ENCODE measurements at places on chromosomes 13 and 19.

GRCh38 chr19:50189331-50189730, 14.1 kb upstream of the MYH14 start:
- DNase-seq = no peak

DNA sequence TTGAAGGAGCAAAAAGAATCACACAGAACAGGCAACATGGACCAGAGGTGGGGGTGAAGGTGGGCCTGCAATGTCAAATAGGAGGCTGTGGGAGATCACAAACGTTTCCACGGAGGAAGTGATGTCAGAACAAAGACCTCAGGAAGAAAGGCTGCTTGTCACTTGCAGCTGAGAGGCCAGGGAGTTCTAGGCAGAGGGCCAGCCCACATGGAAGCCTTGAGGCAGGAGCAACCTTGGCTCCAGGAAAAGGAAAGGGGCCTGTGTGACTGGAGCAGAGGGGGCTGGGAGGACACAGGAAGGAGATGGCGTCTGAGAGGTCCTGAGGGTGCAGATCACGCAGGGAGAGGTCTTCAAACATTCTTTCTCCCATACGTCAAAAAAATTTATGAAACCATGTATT, 16.3 kb downstream of the ZNF160 start:
- DNase-seq = no peak

GRCh38 chr13:106561551-106562170, 6.3 kb downstream of the ARGLU1 start:
- no peak for DNase-seq

- DNase-seq = no peak
Observed at GRCh38 chr19:14056741-14057356, 5.0 kb downstream of the PALM3 start.

GRCh38 chr13:108176685-108177274, 38.6 kb downstream of the LIG4 start:
- DNase-seq = no peak

DNA sequence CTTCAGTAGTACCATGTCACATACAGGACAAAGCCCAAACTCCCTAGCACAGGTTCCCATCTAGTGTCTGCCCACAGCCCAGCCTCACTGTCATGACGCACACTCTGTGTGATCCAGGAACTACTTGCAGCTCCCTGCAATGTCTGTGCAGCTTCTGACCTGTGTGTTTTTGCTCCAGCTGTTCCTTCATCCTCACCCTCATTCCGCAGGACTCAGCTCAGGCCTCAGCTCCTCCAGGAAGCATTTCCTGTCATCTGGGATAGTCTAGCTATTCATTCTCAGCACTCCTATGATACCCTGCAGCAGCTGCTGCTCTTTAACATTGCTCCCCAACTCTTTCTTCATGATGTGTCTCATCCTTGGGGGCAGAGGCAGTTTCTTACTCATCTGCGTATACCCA, 56.1 kb downstream of the ENOX1 start:
- DNase-seq = no peak

DNA sequence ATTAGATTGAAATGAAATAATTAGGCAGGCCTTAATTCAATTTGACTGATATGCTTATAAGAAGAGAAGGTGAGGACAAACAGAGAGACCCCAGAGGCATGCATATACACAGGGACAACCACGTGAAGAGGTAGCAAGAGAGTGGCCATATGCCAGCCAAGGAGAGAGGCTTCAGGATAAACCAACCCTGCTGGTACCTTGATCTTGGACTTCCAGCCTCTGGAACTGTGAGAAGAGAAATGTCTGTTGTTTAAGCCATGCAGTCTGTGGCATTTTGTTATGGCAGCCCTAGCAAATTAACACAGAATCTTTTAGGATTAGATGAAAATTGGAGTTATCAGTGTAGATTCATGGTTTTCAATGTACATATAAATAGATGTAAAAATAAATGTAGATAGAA, 120.1 kb downstream of the KCTD15 start:
- no peak for DNase-seq

DNA sequence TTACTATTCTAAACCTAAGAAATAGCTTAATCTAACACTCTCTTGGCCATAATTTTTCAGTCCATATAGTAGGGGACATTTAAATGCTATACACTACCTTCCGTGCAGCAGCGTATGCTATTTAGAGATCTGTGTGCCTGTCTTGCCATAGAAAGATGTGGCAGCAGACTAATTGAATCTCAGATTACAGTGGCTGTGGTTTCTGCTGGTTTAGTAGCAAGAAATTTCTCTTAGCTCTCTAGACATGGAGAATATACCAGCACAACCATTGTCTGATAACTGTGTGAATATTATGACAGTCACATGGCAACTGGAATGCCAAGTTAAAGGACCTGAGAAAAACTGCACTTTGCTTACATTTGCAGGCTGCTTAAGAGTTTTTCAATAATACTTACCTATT, 672.4 kb upstream of the MIR17HG start:
- DNase-seq = no peak

DNA sequence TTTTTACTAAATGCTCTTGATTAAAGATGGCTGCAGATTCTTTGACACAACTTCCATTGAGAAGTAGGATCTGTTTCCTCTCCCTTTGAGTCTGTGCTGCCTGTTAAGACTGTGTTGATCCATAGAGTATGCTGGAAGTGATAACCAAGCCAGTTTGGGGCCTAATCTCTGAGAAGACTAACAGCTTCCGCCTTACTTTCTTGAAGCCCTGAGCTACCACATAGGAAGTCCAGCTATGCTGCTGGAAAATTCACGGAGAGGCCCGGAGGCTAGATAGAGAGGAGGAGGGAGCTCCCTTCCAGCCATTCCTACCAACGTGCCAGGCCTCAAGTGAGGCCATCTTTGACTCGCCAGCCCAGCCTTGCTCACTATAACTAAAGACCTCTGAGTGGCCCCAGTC, 12.5 kb downstream of the RAP2A start:
- DNase-seq = no peak

- no peak for DNase-seq
Observed at GRCh38 chr13:51805925-51806324, 2.0 kb upstream of the DHRS12 start.

GRCh38 chr19:56139847-56140582, 1.1 kb upstream of the ZNF444 start:
- DNase-seq = no peak

GRCh38 chr13:76556627-76557026, 329.6 kb downstream of the KCTD12 start:
- DNase-seq = no peak

DNA sequence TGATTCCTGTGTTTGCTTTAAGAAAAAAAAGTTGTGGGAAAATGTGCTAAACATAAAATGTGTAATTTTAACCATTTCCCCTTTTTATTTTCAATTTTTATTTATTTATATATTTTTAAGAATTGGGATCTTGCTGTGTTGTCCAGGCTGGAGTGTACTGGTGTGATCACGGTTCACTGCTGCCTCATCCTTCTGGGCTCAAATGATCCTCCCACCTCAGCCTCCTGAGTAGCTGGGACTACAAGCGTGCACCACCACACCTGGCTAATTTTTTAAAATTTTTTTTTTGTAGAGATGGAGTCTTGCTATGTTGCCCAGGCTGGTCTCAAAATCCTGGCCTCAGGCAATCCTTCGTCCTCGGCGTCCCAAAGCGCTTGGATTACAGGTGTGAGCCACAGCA, 19.0 kb downstream of the CACNG6 start:
- no peak for DNase-seq

GRCh38 chr13:23443878-23444277, 10.4 kb upstream of the SACS start:
- DNase-seq = no peak

DNA sequence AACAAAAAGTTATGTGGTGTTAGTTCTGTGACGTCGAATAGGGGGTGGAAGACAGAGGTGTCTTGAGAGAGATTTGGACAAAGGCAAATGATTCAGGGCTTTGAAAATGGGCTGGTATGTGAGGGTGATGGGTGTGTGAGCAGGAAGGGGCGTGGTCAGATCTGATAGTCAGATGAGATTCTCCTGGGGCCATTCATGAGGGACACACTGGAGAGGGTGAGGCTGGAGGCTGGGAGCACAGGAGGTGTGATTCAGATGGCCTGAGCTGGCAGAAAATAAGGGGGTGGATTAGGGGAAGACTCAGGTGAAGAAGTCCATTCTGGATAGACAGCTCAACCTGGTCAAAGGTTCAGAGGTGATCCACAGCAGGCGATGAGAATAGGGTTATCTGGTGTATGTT, 28.0 kb downstream of the CYP4F22 start:
- no peak for DNase-seq

- DNase-seq = peak; percentile 14
Observed at GRCh38 chr19:32396046-32396652, 9.4 kb upstream of the DPY19L3 start.

DNA sequence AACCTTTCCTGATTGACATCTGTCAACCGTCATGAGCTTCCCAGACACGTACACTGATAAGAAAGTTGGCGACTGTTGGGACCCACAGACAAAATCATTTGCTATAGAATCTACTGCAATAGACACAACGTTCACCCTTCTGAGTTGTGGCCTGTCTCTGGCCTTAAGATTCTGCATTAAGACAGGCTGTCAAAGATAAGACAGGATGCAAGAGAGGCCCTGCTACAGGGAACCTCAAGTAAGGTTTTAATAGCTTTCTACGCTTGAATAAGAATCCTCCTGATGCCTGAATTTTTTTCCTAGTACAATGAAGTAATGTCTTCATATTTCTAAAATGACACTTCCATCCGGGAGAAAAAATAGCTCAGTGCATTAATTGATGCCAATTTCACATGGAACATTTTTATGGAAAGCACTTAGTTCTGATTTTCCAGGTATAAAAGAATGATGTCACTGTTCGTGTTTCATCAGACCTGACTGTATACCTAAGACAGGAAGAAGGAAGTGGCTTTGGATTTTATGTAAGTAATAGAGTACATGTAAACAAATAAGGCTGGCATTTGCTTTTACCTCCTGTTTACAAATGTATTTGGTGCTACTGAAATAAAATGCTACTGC, 275.2 kb upstream of the GPC6 start:
- DNase-seq = no peak

DNA sequence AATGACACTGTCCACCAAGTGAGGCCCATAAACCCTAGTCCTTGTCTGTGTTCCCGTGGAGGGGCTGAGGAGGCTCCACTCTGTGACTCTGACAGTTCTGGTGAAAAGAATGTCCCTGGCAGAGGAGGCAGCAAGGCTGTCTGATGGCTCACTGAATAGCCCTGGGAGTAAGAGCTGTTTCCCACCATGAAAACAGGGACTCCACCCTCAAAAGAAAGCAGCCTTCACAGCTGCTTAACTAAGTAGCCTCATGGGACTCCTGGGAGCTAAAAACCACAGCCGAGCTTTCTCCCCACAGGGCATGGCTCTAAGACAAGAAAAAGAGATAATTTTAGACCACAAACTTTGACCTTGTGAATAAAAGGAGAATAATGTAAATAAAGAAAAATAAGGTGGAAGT, 135.1 kb upstream of the FRY start:
- DNase-seq = peak; percentile 76

DNA sequence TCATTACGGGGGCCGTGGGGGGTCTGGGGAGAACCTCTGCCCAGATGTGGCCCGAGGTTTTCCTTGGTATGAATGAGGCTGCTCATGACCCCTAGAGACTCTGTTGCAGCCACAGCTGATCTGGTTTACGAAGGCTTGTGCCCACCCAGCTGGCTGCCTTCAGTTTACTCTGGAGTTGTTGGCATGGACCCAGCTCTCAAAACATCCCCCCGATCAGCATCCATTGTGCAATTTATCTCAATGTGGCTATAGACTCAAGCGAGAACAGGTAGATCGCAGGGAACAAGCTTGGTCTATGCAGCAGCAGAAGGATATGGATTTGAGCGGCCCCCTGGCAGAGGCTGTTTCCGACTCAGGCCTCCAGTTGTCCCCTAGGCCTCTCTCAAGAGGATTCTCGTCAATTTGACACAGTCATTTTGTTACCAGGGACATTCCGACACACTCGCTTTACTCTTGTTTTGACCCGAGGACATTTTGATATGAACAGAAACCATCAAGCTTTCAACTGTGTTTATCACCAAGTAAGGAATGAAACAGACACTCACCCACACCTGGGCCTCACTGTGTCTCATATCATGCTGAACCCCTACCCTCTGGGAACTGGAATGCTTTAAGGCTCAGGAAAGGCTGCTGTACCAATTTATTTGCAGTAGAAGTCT, 161.5 kb downstream of the KATNAL1 start:
- no peak for DNase-seq

GRCh38 chr13:102983496-102983895, 82.7 kb downstream of the SLC10A2 start:
- DNase-seq = peak; percentile 70

Measured in fibroblast of gingiva (primary cell).